ENCODE measurements at places on chromosomes 2 and 18. TPM values are rescaled to one million over a fixed set of nuclear protein-coding genes. Genes with fewer than 3 reads are reported as not detected.

The ABCG8 gene
- total RNA-seq = not detected

The SMARCAL1 gene
- 29.0 TPM for total RNA-seq

- no peak for DNase-seq
Observed at GRCh38 chr2:151111599-151112278, 149.9 kb downstream of the RBM43 start.

DNA sequence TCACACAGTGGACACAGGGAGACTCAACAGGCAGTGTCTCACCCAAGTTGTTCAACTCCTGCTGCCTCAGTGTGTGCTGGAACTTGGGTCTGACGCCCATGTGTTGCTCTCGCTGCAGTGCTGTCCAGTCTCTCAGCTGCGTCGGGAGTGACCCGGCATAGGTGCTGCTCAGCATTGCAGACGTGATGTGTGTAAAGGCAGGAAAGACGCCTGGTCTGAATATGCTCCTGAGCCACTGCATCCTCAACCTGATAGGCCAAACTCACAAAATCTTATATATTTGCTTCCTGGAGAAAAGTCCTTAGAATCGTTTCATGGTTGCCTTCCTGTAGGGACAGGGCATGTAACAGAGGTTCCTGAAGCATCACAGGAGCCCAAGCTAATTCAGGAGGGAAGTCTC, 152.9 kb downstream of the INSIG2 start:
- no peak for DNase-seq

- no peak for DNase-seq
Observed at GRCh38 chr2:237833546-237833945, 25.9 kb upstream of the RAMP1 start.

GRCh38 chr2:204545861-204546735, 823 bp downstream of the PARD3B start:
- no peak for DNase-seq

Measured in activated CD4-positive, alpha-beta T cell treated with anti-CD3 and anti-CD28 coated beads, Interleukin-2, amount 10 ng/mL, durations not matched to agents 24 days and 14 days (primary cell).